HS-5 (cell line): ENCODE measurements at places on chromosomes 4 and X.

DNA sequence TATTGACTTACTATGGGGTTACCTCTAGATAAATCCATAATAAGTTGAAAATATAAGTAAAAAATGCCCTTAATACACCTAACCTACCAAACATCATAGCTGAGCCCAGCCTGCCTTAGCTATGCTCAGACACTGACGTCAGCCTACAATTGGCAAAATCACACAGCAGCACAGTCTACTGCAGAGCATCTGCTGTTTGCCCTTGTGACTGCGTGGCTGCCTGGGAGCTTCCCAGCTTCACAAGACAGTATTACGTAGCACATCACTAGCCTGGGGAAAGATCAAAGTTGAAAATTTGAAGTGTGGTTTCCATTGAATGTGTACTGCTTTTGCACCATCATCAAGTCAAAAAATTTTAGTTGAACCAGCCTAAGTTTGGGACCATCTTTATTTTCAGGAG, 8.8 kb downstream of the HTT-AS start:
- DNase-seq: no peak

DNA sequence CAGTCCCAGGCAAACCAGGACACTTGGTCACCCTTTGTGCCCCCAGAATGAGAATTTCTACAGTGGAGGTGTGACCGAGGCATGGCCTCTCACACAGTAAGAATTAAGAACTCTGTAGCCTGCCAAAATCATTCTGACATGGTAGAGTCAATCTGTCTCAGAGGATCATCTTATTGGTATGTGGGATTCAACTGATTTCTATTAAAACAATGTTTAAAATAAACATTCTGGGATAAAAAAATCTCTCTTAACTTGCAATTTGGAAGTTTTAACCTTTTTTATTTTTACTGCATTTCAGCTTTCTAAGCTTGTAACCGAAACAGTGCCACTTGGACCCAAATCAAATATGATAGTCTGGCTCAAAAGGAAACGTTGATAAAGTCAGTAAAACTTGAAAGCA, 165.4 kb upstream of the LDB2 start:
- DNase-seq: peak; percentile 52

- no peak for DNase-seq
These were observed 433.9 kb upstream of the CPEB2 start for GRCh38 chr4:14568351-14568750.

DNA sequence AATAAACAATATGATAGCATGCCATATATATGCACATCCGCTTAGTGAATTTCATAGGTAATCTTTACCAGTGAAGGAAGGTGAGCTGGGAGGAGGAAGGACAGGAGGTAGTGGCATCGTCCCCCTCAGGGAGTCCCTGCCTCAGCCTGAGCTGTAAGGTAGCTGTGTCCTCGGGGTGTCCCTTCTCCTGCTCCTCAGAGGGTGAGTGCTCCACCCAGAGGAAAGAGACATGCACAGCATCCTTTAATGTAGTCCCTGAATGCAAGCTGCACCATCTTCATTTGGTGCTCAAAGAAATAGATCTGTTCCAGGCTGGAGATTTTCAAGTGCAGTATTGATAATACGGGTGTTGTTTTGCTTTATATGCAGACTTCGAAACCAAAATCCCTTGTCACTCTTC, 330.4 kb upstream of the SFRP2 start:
- no peak for DNase-seq

DNA sequence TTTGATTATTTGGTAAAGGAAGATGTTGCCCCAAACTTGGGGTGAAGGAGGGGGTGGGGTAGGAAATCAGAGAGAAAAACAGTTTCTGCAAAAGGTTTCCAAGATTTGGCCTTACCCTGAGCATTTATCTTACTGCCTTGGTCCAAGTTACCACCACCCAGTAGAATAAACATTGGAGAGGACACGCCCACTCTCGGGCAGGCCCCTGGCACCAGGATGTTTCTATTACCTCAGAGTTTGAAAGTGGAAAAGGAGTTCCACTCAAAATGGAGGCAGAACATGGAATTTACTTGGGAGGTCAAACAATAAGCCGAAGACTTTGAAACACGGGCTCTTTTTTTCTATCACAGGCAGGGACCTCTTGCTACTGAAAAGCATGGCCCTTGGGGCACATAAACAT, 113.7 kb downstream of the CHRNA9 start:
- DNase-seq: no peak

GRCh38 chr4:41057467-41057866, 156.9 kb downstream of the APBB2 start:
- DNase-seq: peak; percentile 24

GRCh38 chr4:26325191-26325590, 4.4 kb downstream of the RBPJ start:
- no peak for DNase-seq

DNA sequence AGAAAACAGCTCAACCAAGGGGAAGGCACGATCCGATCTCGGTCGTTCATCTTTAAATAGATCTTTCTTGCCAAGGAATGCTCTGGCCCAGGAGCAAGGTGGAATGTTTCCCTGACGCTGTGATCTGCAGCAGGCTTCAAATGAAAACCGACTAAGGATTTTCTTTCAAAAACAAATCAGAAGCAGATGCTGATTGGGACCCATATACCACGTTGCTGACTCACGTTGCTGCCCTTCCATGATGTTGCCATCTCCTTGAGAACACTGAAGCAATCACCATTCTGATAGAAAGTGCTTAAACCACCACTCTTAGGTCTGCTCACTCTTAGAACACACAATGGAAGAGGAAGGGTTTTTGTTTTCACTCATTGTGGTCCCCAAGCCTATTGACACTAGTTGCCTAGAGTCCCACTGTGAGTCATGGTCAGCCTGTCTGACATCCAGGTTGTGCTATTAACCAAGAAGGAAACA, 26.1 kb downstream of the LAMTOR3 start:
- peak; percentile 42 for DNase-seq

GRCh38 chr4:136088211-136088867, 1444.0 kb downstream of the PCDH18 start:
- no peak for DNase-seq

DNA sequence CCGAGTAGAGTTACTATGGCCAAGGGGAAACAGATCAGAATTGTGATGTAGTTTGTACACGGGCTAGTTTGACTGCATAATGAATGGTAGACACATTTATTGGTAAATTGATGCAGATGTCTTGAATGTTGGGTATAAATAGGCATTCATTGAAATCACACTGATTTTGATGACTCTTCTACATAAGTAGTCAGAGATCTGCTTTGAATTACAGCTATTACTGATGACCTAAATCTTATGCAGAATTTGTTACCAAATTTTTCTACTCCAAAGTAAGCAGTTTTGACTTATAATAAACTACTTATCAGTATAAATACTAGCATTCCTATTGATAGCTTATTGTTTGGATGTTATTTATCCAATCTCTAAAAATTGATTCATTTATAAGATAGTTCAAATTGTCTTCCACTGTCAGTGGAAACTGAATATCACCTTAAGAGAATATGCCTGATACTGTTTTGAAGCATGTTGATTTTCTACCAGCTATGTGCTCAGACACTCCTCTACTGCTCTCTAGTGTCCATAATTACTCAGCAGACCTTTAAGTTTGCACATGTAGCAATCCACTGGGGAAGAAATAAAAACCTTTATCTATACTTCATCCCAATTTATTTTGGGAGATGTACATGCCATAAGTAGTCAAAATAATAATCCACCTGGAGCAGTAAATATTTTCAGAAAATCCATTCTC, 120.3 kb downstream of the RASL11B start:
- DNase-seq: peak; percentile 22

DNA sequence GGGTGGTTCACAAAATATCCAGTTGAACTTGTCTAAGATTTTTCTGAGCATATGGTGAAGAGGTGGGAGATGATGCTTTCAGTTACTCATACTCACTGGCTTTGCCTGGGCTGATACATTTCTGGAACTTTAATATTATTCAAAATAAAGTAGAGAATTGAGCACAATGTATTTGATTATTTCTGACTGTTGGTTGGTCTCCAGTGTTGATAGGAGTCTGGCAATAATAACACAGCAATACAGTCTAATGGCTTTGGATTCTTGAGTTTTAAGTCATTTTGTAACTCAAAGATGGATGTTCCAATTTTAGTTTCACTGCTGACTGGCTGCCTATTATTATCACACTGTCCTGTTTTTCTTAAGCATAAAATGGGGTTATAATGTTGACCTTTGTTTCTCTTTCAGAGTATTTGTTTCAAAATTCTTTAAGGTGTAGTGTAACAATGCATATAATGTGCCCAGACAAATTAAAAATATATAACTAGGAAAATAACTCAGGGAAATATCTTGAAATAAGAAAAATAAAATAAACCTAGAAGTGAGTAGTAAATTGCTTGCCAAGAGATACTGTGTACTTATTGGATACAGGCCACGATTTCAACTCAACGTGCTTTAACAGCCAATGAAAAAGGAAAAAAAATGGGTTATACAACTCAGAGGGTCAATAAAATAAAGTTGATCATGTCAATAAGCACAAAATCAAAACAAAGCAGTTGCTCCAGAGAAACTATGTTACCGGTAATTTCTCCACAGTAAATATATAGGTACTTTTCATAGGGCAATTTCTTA, 99.0 kb downstream of the ARSJ start:
- no peak for DNase-seq

DNA sequence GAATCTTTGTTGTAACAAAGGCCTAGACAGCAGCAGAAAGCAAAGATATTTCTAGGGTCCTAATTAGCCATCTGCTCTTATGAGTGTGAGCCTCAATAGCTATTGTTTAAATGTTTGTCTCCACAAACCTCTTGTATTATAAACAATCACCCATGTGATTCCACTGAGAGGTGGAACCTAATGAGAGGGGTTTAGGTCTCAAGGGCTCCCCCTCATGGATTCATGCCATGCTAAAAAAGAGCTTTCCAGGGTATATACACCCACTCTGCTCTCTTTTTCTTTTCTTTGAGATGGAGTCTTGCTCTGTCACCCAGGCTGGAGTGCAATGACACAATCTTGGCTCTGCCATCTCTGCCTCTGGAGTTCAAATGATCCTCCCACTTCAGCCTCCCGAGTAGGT, 42.1 kb downstream of the TRIM61 start:
- no peak for DNase-seq

DNA sequence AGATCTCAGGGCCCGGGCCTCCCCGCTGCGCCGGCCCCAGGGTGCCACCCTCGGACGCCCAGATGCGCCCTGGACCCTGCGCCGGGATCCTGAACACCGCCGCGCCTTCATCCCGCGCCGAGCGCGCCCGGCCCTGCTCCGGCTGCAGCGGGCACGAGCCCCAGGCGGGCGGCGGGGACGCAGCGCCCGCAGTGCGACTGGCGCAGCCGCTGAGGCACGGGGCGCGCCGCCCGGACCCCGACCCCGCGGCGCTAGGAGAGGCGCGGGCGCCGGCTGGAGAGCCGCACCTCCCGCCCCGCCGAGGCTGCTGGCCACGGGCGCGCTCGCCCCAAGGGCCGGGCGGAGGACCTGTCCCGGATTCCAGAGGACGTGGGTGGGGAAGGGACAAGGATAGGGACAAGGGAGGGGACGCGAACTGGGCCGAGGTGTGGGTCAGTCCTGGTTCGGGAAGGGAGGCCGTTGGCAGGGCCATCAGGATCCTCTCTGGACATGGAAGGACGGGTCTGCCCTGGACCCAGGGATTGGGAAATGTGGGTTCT, 1.1 kb downstream of the ZFYVE28 start:
- no peak for DNase-seq

GRCh38 chr4:175790083-175790482, 22.0 kb downstream of the GPM6A start:
- DNase-seq: no peak

- no peak for DNase-seq
These were observed 510.6 kb upstream of the CNKSR2 start for GRCh38 chrX:20863649-20864048.

GRCh38 chr4:94621491-94622080, 136.2 kb upstream of the BMPR1B start:
- no peak for DNase-seq

- DNase-seq: no peak
These were observed 324.0 kb downstream of the DHRSX start for GRCh38 chrX:2176733-2177132.

- DNase-seq: peak; percentile 76
These were observed 53.5 kb upstream of the PCDH10 start for GRCh38 chr4:133095591-133095990.

- no peak for DNase-seq
These were observed 122.9 kb downstream of the GPAT3 start for GRCh38 chr4:83658806-83659205.

- no peak for DNase-seq
These were observed 195.6 kb downstream of the RAPGEF2 start for GRCh38 chr4:159298502-159298901.

DNA sequence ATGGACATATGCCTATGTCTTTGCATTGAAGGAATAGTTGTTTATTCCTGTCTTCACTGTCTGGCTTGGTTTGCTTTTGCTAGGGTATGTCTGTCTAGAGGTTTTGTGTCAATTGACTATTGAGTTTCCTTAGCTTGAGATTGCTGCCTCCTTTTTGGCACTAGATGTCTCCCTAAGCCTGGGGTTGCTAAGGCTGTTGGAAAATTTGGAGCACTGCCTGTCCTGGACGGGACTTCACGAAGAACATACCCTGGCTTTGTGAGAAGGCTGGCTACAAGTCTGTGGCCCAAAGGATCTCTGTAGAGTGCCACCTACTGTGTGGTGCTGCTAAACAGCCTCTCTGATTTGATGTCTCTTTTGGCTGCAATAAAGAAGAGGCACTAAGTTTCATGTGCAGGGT, 183.8 kb upstream of the NUDT10 start:
- DNase-seq: no peak

- DNase-seq: no peak
These were observed 302.9 kb upstream of the GATB start for GRCh38 chr4:152063621-152064240.

DNA sequence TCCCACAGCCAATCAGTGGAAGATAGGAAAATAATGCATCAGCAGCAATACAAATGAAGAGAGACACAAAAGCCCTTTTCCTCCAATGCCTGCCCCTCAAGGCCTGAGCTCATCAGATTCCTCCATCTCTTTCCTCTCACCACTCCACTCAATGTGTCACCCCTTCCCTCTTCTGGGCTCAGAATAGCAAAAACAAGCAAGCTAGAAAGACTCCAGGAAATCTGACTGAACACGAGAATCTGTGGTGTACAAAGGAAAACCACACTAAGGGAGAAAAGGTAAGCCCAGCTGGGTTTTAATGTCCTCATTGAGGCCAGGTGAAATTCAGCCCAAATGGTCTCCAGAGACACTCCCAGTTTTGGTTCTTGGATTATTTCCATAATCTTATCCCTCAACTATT, 46.3 kb downstream of the ARHGEF9 start:
- DNase-seq: no peak

GRCh38 chr4:100929758-100930157, 411.9 kb upstream of the EMCN start:
- DNase-seq: no peak

DNA sequence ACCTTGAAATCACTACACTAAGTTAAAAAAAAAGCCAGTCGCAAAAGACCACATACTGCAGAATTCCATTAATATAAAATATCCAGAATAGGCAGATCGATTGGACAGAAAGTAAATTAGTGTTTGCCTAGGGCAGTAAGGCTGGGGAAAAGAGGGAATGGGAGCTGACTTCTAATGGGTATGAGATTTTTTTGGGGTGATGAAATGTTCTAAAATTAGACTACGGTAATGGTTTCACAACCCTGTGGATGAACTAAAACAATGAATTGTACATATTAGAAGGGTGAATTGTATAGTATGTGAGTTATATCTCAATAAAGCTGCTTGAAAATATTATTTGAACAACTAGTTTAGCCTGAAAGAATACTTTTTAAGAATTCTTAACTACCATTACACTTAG, 6.7 kb upstream of the GPRIN3 start:
- no peak for DNase-seq
